ENCODE measurements at places on chromosomes 6 and 20.

DNA sequence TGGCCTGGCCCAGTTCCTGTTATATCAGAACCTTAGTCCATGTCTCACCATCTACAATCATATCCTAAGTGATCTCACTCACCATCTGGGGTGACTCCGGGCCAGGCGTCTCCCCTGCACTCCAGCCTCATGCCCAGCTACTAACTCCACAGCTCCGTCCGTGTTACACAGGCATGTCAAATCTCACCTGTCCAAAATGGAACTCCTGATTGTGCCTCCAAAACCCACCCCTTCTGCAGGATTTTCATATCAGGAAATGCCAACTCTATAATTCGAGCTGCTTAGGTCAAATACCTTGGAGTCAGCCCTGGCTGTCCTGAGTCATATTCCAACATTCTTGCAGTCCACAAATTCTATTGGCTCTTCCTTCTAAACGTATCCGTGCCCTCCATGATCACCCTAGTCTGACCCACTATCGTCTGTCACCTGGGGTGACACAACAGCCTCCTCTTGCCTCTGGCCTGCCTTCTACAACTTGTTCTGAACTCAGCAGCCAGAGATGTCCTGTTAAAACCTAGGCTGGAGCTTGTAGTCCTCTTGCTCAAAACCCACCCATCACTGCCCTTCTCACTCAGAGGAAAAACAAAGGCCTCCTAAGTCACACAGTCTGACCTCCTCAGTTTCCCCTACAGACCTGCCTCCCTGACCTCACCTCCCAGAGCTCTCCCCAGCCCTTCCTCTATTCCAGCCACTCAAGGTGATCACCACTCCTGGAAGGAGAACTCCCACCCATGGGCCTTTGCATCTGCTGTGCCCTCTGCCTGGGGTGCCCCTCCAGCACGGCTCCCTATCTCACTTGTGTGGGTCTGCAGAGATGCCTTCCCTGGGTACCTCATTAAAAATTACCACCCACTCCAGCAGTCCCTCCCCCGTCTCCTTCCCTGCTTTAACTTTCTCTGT is 85.3 kb upstream of the SIRPA start:
- no peak for DNase-seq

DNA sequence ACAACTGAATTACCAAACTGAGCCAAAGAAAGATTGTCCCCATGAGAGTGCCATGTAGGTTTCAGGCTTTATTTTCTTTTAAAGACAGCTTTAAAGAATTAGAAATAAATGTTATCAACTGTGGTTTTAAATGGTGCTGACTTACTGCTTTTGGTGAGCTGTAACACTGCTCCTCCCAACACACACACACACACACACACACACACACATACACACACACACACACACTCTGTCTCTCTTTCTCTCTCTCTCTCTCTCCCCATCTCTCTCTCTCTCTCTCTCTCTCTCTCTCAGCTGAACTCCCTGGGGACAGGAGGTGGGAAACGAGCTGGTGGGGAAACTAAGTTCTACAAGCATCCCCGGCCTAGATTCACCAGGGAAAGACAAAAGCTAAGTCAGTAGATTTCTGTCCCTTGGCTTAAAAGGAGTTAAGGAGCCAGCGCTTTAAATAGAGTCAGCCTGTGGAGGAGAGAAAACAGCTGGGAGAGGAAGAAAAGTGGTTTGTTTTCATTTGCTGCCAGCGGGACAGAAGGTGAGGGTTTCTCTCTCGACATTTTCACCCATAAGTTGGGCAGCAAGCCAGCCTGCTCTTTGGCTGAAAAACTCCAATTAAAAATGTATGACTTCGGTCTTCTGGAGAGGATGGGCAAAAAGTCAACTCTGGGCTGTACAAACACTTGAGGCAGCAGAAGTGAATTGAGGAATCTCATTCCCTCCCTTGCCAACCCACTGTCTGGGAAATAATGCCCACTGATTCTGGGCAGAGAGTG is 27.4 kb downstream of the CBLN4 start:
- DNase-seq, result no peak

GRCh38 chr20:38658879-38659596 is 57.4 kb downstream of the ARHGAP40 start:
- DNase-seq, result no peak

DNA sequence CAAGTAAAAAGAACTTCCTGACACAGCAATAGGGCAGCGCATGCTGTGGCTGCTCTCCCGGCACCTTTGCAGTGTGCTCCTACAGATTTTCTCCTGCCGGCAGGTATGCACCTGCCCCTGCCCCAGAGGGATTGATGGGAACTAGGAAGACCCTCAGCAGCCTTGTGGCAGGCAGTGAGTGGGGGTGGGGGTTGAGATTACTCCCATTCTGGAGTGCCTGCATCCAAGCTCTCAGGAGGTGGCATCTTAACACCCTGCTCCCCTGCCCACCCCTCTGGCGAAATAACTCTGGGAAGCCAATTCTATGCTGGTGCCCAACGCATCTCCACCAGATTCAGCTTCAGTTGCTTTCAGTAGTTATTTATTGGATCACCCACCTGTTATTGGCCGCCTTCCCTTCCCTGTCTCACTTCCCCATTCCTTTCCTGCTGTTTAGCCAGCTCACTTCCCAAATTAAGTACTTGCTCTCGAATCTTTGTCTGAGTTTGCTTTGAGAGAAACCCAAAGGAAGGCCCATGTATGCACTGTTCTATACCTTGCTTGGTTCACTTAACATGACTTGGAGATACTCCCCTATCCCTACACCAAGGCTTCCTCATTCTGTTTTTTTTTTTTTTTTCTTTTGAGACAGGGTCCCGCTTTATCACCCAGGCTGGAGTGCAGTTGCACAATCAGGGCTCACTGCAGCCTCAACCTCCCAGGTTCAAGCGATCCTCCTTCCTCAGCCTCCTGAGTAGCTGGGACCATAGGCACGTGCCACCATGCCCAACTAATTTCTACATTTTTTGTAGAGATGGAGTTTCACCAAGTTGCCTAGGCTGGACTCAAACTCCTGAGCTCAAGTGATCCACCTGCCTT is 29.3 kb upstream of the SLC23A2 start:
- no peak for DNase-seq

- no peak for DNase-seq
Observed at GRCh38 chr6:87763901-87764300, 61.9 kb upstream of the AKIRIN2 start.

Measured in stimulated activated CD8-positive, alpha-beta memory T cell treated with anti-CD3 and anti-CD28 coated beads, Interleukin-4, amount 100 ng/mL, for 1 hour (primary cell).